ENCODE measurements at places on chromosomes 12 and 14. TPM values are rescaled to one million over a fixed set of nuclear protein-coding genes. Genes with fewer than 3 reads are reported as not detected.
A peak's percentile ranks its signal among the peaks of the same experiment; 100 is the strongest.

DNA sequence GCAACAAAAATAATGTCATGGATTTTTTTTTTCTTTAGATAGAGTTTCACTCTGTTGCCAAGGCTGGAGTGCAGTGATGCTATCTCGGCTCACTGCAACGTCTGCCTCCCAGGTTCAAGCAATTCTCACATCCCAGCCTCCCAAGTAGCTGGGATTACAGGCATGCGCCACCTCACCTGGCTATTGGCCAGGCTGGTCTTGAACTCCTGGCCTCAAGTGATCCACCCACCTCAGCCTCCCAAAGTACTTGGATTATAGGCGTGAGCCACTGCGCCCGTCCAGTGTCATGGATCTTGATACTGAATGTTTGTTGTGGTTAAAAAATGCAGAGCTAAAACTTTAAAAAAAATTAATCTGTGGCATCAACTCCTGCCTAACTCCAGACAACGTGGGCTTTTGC lies 107.8 kb upstream of the PTPRB start:
- H3K27me3 ChIP-seq = no peaks in the 10 kb centered on the region
- no peaks in the 10 kb centered on the region for H3K4me1 ChIP-seq
- H3K36me3 ChIP-seq = no peaks in the 10 kb centered on the region
- no peak overlapping the region for H3K27ac ChIP-seq
- H3K4me3 ChIP-seq = no peak overlapping the region
- no peak for DNase-seq

GRCh38 chr12:67645601-67646000 lies 2.9 kb upstream of the DYRK2 start:
- peaks cover 7% of the 10 kb centered on the region for H3K36me3 ChIP-seq
- no peak overlapping the region for H3K4me3 ChIP-seq
- DNase-seq = no peak
- peaks cover 23% of the 10 kb centered on the region for H3K27me3 ChIP-seq

Gene ERP29
- total RNA-seq = 150 TPM

GRCh38 chr12:53695152-53696145 lies 19.6 kb upstream of the ATP5MC2 start:
- peaks cover 23% of the 10 kb centered on the region for H3K27me3 ChIP-seq
- peaks cover 8% of the 10 kb centered on the region for H3K36me3 ChIP-seq
- peak; percentile 68 for DNase-seq
- no peak overlapping the region for H3K27ac ChIP-seq

- H3K4me1 ChIP-seq = peaks cover 45% of the 10 kb centered on the region
- H3K36me3 ChIP-seq = peaks cover 4% of the 10 kb centered on the region
- H3K27ac ChIP-seq = no peak overlapping the region
- no peak for DNase-seq
- no peak overlapping the region for H3K4me3 ChIP-seq
These were observed 94.9 kb downstream of the PPM1H start for GRCh38 chr12:62839869-62840660.

DNA sequence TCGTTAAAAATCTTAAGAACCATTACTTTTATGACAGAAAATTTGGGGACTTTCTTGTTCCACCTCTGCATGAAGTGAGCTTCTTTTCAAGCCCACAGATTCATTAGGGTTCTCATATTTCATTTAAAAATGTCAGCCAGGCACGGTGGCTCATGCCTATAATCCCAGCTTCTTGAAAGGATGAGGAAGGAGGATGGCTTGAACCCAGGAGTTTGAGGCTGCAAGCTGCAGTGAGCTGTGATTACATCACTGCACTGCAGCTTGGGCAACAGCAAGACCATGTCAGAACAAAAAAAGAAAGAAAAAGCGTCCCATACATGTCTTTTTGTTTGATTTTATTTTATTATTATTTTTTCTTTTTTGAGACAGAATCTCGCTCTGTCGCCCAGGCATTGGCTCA lies 43.4 kb upstream of the ATF1 start:
- H3K4me3 ChIP-seq = no peak overlapping the region
- H3K36me3 ChIP-seq = peaks cover 32% of the 10 kb centered on the region
- H3K4me1 ChIP-seq = no peaks in the 10 kb centered on the region
- no peak for DNase-seq
- H3K27ac ChIP-seq = no peak overlapping the region

Gene HSPA2
- total RNA-seq = 9.4 TPM

DNA sequence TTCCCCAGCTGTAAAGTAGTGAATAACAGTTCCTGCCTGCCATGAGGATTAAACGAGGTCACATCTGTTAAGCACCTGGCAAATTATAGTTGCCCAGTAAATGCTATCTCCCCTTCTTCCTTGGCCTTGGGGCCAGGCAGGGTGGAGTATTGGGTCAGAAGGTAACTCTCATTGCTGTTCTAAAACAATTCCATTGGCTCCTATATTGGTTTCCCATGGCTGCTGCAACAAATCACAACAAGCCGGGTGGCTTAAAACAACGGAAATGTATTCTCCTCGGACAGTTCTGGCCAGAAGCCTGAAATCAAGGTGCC lies 31.9 kb downstream of the MMAB start:
- peaks cover 3% of the 10 kb centered on the region for H3K27me3 ChIP-seq
- no peak overlapping the region for H3K4me3 ChIP-seq
- H3K4me1 ChIP-seq = peaks cover 6% of the 10 kb centered on the region
- no peak overlapping the region for H3K27ac ChIP-seq
- H3K36me3 ChIP-seq = no peaks in the 10 kb centered on the region
- DNase-seq = no peak

Gene KCNC2
- total RNA-seq = not detected

- no peaks in the 10 kb centered on the region for H3K4me1 ChIP-seq
- H3K4me3 ChIP-seq = no peak overlapping the region
- DNase-seq = no peak
- no peak overlapping the region for H3K27ac ChIP-seq
These were observed 5.6 kb downstream of the MYH6 start for GRCh38 chr14:23402296-23403138.

GRCh38 chr12:80861641-80862378 lies 75.9 kb downstream of the LIN7A start:
- H3K4me3 ChIP-seq = no peak overlapping the region
- H3K27me3 ChIP-seq = no peaks in the 10 kb centered on the region
- no peak for DNase-seq
- H3K27ac ChIP-seq = no peak overlapping the region

DNA sequence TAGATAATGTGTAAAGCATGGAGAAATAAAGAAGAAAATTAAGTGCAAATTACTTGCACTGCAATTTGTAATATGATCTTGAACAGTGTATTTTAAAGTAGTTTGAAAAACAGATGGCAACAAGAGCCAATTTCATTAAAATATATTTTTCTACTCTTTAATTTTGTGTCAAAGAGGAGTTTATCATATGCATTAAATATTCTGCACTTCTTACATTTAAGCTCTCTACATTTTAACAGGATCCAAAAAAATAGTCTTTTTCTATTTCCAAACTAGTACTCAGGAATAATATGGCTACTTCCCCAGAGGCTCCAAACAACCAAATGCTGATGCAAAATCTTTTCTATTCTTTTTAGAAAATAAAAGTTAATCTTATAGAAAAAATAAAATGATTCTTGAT lies 1221.5 kb downstream of the FSCB start:
- DNase-seq = no peak
- no peaks in the 10 kb centered on the region for H3K36me3 ChIP-seq
- H3K27me3 ChIP-seq = no peaks in the 10 kb centered on the region
- H3K4me3 ChIP-seq = no peak overlapping the region

DNA sequence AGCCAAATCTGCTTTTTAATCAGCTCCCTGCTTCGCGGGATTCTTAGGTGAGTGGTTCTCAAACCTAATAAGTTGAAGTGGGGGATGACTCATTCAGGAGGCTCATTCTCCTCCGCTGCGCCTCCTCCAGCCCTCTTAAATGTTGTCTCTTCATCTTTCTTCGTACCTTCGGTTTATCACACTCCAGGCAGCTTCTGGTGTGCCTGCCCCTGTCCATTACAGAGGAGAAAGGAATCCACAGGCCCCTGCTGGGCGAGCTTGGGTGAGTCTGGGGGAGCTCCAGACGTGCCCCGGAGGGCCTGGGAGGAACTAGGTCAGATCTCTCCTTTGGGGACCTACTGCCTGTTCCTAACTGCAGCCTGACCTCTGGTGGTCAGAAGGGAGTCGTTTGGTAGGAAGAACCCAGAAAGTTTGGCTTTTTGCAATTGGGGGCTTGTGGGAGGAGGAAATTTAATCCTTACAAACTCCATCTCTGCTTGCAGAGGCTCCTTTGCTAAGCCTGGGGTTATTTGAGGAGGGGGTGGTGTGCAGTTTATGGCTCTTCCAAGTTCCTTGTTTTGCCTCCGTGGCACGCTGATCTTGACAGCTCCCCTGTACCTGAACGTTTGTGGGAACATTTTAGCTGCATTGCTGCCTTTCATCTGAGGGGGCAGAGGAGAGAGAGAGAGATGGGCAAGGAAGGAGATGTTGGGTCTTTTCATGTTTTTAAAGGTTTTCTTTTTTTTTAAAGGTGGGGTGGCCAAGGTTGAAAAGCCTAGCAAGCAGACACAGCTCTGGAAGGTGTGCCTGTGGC lies 84.1 kb upstream of the GNG2 start:
- peaks cover 4% of the 10 kb centered on the region for H3K27me3 ChIP-seq
- DNase-seq = peak; percentile 58
- H3K27ac ChIP-seq = no peak overlapping the region
- H3K36me3 ChIP-seq = no peaks in the 10 kb centered on the region
- no peak overlapping the region for H3K4me3 ChIP-seq
- peaks cover 2% of the 10 kb centered on the region for H3K4me1 ChIP-seq

GRCh38 chr14:97106609-97107008 lies 309.4 kb downstream of the VRK1 start:
- H3K4me3 ChIP-seq = no peak overlapping the region
- no peaks in the 10 kb centered on the region for H3K27me3 ChIP-seq
- no peaks in the 10 kb centered on the region for H3K4me1 ChIP-seq
- no peak overlapping the region for H3K27ac ChIP-seq
- no peaks in the 10 kb centered on the region for H3K36me3 ChIP-seq

DNA sequence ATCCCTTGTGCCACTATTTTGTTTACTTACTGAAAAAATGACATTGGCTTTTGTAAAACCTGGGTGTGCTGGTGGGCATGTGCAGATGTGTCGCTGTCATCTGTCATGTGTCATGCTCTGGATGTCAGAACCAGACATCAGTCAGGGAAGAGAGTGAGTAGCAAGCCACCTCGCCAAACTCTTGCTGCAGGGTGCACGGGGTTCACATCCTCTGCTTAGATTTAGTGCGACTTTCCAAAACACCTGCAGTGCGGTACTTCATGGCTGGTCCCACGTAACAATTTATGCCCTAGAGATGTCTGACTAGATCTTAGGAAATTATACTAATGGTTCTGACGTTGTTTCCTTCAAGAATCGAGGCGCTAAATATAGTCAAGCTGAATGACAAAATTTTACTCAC lies 106.7 kb downstream of the CRADD start:
- no peak overlapping the region for H3K4me3 ChIP-seq
- no peak for DNase-seq
- no peaks in the 10 kb centered on the region for H3K27me3 ChIP-seq
- no peaks in the 10 kb centered on the region for H3K4me1 ChIP-seq
- H3K27ac ChIP-seq = no peak overlapping the region

GRCh38 chr12:62718762-62719426 lies 216.1 kb downstream of the PPM1H start:
- DNase-seq = no peak
- peaks cover 3% of the 10 kb centered on the region for H3K27me3 ChIP-seq
- no peak overlapping the region for H3K4me3 ChIP-seq
- peaks cover 20% of the 10 kb centered on the region for H3K36me3 ChIP-seq
- H3K27ac ChIP-seq = no peak overlapping the region

- H3K4me3 ChIP-seq = no peak overlapping the region
- no peaks in the 10 kb centered on the region for H3K4me1 ChIP-seq
- no peaks in the 10 kb centered on the region for H3K36me3 ChIP-seq
- H3K27ac ChIP-seq = no peak overlapping the region
- DNase-seq = no peak
- H3K27me3 ChIP-seq = no peaks in the 10 kb centered on the region
These were observed 181.1 kb downstream of the ASCL1 start for GRCh38 chr12:103138538-103138937.

GRCh38 chr12:65742018-65743010 lies 82.0 kb upstream of the HMGA2 start:
- peak; percentile 80 for DNase-seq
- H3K27me3 ChIP-seq = peaks cover 8% of the 10 kb centered on the region
- peaks cover 3% of the 10 kb centered on the region for H3K36me3 ChIP-seq
- H3K4me3 ChIP-seq = peak overlapping the region; percentile 98
